ENCODE measurements at places on chromosomes 16 and 17.

- no peak for DNase-seq
These were observed 1.7 kb upstream of the APPBP2 start for GRCh38 chr17:60527701-60528100.

DNA sequence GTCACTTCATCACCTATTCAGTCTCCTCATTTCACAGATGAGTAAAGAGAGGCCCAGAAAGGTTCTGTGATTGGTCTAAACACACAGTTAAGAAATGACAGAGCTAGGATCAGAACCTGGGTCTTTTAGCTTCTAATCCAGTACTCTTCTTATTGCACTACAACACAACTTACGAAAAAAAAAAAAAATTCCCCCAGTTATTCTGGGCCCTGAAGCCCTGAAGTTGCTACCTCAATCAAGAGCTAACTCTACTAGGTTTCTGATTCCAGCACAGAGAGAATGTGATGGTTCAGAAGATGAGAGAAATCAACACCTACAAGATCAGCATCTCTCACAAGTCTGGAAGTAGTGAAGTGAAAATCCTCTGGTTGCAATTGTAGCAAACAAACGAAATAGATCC, 37.3 kb downstream of the GRB7 start:
- no peak for DNase-seq

GRCh38 chr16:24580665-24581064, 41.3 kb downstream of the RBBP6 start:
- DNase-seq = peak; percentile 15

DNA sequence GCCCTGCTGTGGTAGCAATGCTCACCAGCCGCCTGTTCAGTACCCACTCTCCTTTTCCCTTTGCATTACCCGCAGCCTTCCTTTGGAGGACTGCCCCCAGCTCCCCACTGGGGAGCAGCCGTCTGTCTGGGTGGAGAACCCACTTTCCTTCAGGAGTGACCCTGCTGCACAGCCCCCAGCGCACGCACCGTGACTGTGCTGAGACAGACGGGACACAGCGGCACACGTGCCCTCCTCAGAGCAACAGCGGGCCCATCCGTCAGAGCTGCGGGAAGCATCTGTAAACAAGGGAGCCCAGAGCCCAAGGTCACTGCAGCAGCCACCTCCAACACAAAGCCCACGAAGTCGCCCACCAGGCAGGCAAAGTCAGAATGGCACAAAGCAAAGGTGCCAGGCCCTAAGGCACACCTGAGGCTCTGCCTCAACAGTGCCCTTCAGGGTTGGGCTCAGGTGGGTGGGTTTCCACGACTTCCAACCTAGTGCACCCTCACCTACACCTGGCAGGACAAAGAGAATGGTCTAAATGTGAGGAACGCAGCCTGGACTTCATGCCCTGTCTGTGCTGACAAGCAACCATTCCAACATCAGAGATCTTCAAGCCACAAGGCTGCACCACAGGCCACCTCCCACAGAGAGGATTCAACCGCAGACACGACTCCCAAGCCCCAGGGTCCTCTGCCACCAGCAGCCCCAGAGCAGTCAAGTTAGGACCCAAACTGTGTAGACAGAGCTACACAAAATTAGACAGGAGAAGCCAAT, 9.9 kb downstream of the AXIN1 start:
- DNase-seq = no peak

DNA sequence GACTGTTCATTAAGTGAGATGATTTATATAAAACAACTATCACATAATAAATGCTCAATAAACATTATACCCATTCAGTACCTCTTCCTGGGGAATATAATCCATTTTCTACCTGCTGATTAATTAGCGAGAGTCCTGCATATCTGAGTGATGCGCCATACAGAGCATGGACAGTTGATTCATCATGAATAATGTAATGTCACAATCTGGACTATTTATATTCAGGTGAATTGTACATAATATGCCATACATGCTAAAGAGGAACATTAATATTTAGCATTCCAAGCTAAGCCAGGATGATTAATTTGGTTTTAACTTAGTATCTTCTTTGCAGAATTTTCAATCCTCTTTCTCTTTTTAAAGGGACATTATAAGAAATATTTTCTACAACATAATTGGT, 362.0 kb upstream of the XYLT1 start:
- no peak for DNase-seq

DNA sequence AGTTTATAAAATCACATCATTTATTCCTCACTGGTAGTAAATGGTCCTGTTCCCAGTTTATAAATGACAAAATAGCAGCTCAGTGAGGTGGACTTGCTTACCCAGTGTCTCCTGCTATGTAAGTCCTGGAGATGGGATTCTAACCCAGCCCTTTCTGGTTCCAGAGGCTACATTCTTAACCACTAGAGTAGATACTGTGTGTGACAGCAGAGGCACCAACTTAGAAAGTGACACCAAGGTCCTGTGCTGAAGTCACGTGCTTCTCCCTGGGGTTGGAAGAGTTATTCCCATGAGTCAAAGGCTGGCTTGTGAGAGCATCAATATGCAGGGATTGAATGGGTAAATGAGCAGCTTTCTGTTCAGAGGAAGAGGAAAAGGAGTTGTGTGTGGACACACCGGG, 167.3 kb upstream of the IRX3 start:
- DNase-seq = no peak

DNA sequence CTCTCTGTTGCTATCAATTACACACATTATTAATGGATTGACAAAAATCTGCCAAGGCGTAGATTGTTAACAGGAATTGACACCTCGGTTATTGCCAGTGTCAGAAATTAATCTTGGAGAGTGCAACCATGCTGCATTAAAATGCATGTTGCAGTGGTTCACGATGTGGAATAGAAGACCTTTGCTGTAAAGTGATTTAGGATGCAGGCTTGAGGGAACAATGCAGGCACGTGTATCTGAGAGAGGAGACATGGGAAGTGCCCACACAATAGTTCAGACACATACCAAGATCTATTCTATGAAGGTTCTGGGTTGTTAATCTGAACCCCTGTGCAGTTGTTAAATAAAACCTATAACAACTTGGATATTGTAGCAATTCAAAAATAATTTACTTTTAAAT, 1032.8 kb upstream of the CDH8 start:
- DNase-seq = no peak

- DNase-seq = no peak
These were observed 1.2 kb upstream of the TCAP start for GRCh38 chr17:39663688-39664580.

DNA sequence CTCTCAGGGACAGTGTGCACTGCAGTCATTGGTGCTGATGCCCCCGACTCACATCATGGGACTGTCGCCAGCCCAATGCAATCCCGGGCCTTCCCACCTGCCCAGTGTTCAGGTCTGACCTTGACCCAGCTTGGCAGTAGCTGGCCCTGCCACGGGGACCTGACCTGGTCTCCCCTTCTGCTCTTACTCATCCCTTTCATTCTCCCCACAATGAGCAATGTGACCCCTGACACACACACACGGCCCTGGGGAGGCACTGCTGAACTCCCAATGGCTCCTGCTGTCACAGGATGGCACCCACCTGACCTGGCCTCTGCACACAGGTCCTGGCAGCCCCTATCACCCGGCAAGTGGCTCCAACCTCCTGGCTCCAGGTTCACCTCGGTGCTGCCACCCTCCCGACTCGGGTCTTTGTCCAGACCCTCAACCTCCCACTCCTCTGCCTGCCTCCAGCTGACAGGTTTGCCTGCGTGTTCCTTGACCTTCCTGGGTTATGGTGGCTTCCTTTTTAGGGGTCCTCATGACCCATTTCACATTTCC, 6.6 kb downstream of the CD300C start:
- no peak for DNase-seq

- peak; percentile 27 for DNase-seq
These were observed 191.9 kb downstream of the FTO start for GRCh38 chr16:53895851-53896250.

GRCh38 chr16:1773703-1774447, 941 bp upstream of the MRPS34 start:
- DNase-seq = no peak

- DNase-seq = no peak
These were observed 16.1 kb upstream of the C16orf54 start for GRCh38 chr16:29761882-29762281.

GRCh38 chr16:87043231-87044031, 273.8 kb downstream of the C16orf95 start:
- peak; percentile 41 for DNase-seq

- no peak for DNase-seq
These were observed 673.6 kb downstream of the HS3ST4 start for GRCh38 chr16:26365161-26365940.

- peak; percentile 61 for DNase-seq
These were observed 90.8 kb upstream of the TOB1 start for GRCh38 chr17:50956750-50957523.

- no peak for DNase-seq
These were observed 45.1 kb downstream of the CMTM4 start for GRCh38 chr16:66651474-66651765.

- no peak for DNase-seq
These were observed 18.2 kb upstream of the FASN start for GRCh38 chr17:82116246-82116645.

GRCh38 chr16:61934601-61935000, 101.6 kb downstream of the CDH8 start:
- no peak for DNase-seq

DNA sequence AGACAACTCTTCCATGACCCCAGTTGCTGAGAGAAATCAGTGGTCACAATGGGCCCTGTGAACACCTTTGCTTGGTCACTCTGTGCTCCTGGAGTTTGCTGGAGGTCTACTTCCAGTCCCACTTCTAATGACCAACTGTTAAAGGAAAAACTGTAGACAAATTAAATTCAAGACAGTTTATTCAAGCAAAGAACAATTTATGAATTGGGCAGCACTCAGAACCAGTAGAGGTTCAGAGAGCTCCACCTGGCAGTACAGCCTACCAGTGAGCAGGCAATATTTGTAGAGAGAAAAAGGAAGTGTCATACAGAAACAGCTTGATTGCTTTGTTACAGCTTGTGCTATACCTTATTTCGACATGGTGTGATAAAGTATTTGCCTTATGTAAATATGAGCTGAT, 116.5 kb downstream of the HS3ST3B1 start:
- DNase-seq = no peak

GRCh38 chr16:57818377-57819064, 16.2 kb upstream of the KIFC3 start:
- no peak for DNase-seq

- DNase-seq = peak; percentile 48
These were observed 1.2 kb downstream of the RTN4RL1 start for GRCh38 chr17:2023692-2024571.

DNA sequence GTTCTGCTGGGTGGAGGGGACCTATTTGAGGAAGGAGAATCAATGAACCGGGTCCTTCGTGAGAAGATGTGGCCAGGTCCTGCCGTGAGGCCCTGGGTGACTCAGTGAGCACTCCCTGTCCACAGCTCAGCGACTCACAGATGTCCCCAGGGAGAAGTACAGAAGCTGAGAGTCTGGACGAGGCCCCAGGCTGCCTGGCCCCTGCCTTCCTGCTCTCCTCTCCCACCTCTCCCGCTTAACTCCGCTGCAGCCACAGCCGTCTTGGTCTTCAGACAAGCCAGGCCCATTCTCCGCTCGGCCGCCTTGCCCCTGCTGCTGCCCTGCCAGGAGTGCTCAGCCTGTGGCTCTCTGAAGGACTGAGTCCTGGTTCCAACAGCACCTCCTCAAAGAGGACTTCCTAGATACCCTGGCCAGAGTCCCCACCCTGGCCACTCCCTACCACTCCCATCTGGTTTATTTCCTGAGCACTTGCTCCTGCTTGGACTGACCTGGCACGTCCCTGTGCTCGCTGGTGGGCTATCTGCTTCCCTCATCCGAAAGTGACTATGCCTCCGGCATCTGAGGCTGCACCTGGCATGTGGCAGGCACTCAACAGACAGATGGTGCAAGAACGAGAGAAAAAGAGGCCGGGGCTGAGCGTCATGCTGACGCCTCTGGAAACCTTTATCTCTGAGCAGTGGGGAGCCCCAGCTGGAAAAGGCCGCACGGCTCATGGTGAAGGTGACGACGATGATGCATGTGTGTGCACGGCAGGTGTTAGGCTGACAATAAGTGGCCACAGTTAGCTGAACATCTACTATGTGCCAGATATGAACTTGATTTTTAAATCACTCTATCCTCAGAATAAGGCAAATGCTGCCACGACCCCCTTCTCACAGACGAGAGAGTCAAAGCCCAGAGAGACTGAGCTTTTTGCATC, 9.2 kb upstream of the TNFRSF13B start:
- no peak for DNase-seq

- no peak for DNase-seq
These were observed 41.0 kb downstream of the PTRH2 start for GRCh38 chr17:59666235-59666634.

DNA sequence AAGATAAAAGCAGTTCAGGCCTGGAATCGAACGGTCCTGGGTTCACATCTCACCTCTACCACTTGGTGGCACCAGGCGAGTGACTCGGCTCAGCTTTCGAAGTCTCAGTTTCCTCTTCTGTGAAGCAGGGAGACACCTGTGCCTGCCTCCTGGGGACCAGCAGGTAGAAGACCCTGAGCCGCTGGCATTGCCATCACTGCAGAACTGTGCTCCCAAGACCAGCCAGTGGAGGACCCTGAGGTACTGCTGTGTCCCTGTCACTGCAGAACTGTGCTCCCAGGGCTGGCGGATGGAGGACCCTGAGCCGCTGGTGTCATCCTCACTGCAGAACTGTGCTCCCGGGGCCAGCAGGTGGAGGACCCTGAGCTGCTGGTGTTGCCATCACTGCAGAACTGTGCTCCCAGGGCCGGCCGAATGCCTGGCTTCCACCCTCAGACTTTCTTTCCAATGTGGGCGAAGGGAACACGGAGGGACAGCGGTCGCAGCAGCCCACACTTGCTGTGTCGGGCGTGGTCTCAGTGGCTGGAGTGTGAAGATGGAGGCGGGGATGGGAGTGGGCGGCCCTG, 8.7 kb upstream of the SLC7A5 start:
- DNase-seq = no peak

DNA sequence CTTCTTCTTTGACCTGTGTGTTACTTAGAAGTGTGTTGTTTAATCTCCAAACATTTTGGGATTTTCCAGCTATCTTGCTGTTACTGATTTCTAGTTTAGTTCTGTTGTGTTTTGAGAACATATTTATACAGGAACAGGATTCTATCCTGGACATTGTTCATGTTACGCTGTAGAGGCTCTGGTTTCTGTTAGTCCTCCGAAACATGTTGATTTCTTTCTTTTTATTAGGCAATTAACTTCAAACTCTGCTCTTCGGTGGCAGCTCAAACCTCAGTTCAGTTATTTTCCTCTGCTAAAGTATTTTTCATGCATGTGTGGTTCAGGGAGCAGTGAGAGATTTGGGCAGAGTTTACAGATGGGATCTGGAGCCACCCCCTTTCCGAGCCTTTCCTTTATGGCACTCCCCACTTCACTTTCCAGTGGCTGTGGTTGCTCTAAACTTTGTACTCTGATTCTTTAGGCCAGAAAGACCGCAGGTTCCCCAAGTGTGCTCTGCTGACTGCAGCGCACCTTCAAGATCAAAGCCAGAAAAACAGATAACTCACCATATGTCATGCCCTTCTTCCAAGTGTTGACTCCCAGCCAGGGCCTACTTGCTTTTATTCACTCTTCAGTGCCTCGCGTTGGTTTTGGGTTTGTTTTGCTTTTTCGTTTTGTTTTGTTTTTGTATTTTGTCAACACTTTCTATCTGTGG, 77.6 kb upstream of the KSR1 start:
- peak; percentile 33 for DNase-seq
